ENCODE measurements at places on chromosomes 16 and 17.

- no peak for DNase-seq
Measured at GRCh38 chr17:37769050-37769449, 24.2 kb upstream of the HNF1B start.

- DNase-seq, result no peak
Measured at GRCh38 chr17:44917456-44917855, 2.2 kb upstream of the GFAP start.

GRCh38 chr16:10969615-10970014 is 25.3 kb downstream of the CLEC16A start:
- no peak for DNase-seq

GRCh38 chr17:2400474-2400866 is 390 bp downstream of the MNT start:
- DNase-seq, result no peak

DNA sequence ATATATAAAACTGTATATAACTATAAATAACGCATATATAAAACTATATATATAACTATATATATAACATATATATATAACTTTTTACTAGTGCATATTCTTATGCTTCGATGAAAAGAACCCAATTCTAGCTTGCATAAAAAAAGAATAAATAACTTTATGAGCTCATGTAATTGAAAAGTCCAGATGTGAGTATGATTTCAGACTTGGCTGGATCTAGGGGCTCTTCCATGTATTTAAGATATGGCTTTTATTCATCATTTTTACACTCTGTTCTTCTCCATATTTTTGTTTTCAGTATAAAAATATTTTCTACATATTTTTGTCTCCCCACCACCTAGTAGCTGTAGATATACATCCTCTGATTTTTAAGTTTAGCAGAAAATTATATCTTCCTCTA is 417.5 kb downstream of the CDH11 start:
- DNase-seq, result no peak

DNA sequence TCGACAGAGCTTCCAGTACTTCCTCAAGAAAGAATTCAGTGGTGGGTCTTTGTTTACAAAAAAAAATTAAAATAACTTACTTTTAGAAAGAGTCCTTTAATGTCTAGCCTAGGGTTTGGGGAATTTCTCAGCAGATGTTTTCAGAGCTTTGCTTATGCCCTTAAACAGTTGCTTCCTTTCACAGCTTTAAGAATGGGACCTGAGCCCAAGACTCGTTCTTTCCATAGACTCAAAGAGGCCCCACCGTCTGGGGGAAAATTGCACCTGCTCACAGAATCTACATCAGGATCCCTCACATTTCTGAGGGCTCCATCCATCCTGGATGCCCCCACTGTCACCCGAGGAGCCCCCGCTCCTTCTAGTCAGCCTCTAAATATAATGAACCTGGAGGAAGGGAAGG is 60.0 kb downstream of the RGS9 start:
- no peak for DNase-seq

DNA sequence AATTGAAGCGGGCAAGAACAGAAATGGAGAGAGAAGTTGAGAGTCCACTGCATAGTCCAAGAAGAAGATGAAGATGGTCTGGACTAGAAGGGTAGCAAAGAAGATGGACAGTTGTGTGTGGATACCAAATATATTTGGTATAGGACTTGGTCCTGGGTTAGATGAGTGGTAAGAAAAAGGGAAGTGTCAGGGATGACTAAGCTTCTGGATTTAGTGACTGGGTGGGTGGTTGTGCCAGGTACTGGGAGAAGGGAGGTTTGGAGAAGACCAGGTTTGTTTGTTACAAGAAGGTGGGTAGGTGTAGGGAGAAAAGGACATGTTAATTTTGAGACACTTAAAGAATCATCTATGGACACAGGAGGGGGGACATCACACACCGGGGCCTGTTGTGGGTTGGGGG is 5.4 kb downstream of the VMP1 start:
- no peak for DNase-seq

DNA sequence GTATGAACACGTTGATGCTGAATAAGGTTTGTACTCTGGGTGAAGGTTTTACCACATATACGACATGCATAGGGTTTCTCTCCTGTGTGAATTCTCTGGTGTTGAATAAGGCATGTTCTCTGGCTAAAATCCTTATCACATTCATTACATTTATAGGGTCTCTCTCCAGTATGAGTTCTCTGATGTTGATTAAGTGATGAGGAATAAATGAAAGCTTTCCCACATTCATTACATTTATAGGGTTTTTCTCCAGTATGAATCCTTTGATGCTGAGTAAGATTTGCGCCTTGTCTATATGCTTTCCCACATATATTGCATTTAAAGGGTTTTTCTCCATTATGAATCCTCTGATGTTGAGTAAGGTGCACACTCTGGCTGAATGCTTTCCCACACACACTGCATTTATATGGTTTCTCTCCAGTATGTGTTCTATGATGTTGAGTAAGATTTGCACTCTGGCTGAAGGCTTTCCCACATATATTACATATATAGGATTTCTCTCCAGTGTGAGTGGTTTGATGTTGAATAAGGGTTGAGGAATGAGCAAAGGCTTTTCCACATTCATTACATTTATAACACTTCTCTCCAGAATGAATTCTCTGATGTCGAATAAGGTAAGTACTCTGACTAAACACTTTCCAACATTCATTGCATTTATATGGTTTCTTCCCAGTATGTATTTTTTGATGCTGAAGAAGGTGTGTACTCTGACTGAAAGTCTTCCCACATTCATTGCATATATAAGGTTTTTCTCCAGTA is 16.9 kb downstream of the ZNF287 start:
- DNase-seq, result no peak

DNA sequence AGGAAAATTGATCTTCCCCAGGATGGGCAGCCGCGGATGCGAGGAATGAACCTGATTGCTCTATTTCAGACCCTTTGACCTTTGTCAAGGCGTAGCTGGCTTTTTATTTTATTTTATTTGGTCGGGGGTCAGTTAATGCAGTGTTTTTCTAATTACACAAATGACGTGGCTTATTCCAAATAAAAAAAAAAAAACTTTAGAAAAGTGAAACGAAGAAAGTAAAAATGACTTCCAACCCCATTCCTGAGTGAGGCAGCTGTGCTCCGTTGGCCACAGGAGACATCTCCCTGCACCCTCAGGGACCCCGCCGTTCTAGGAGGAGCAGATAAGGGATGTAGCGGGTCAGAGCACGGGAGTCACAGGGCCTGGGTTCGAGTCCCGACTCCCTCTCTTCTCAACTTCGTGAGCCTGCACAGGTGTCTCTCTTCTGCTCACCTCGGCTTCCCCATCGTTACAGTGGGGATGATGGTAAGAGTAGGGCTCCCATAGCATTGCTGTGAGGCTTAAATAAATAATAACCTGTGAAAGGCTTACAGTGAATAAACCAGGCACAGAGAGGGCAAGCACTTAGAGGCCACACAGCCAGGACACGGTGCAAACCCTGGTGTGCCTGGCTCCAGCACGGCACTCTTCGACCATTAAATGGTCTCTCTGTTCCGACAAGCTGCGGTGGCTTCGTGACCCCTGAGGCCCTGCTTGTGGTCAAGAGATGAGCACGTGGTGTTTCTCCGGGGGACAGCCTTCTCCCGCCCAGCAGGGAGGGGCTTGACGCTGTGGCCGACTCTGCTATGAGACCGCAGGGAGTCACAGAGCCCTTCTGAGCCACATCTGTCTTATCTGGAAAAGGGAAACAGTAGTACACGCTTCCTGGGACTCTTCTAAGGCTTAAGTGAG is 10.2 kb downstream of the FOXF1 start:
- DNase-seq, result no peak

GRCh38 chr17:78020717-78021108 is 62.2 kb downstream of the TNRC6C start:
- no peak for DNase-seq

- peak; percentile 2 for DNase-seq
Measured at GRCh38 chr16:9908613-9909012, 273.6 kb downstream of the GRIN2A start.

DNA sequence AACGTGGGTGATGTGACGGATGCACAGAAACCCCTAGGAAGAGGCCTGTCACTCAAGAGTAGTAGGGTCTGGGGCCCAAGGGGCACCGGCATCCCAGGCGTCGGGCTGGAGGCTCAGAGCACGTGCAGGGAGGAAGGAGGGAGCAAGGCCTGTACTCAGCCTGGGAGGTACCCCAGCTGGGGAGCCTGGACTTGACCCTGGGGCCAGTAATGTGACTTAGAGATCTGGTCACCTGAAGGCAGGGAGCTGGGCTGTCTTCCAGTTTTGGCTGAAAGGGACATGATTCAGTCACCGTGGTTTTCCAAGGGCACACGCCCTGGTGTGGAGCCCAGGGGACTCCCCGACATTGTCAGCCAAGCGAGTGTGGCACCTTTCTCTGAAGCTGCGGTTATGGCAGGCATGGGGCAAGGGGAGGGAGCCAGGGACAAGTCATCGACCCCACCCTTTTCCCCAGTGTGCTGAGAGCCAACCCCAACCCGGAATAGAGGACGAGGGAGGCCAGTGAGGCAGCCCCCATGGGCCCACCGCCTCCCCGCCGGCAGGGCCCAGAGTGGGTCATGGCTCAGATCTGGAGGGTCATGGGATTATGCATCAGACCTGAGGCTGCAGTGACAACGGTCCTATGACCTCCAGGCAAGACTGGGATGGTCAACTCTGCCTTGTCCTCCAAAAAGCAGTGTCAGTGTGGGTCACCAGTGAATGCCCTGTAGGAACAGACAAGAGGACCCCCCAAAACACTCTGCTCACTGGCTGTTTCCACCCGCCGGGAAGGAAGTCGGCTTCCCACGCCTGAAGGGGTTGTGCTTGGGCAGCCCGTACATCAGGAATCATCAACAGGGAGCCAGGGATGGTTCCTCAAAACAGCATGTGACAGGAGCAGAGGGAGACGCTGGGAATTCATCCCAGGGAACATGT is 41.9 kb downstream of the MEAK7 start:
- DNase-seq, result no peak

DNA sequence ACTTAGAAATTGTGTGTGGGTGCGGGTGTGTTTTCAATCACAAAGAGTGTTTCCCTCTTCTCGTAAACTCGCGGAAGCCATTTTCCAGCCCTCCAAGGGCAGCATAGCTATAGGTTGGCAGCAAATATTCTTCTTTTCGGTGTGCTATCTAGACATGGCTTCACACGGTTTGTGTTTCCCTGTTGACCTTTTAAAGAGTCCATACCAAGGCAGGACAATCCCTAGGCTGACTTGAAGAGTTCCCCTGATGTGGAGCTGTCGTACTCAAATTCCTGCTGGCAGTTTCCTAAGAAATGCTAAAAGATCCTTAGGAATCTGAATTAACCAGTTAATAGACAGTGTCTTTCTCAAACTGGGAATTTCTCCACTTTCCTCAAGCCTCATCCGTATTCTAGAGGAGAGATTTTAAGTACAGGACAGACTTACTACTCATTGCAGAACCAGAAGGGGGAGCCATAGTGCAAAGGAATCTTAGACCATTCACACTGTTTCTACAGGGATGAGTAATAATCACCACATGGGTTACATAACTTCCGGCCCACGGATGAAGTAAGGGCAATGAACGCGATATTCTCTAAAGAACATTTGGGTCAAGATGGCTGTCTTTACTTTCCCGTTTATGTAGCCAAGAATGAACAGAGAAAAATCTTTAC is 288.6 kb upstream of the ELAC2 start:
- peak; percentile 33 for DNase-seq

DNA sequence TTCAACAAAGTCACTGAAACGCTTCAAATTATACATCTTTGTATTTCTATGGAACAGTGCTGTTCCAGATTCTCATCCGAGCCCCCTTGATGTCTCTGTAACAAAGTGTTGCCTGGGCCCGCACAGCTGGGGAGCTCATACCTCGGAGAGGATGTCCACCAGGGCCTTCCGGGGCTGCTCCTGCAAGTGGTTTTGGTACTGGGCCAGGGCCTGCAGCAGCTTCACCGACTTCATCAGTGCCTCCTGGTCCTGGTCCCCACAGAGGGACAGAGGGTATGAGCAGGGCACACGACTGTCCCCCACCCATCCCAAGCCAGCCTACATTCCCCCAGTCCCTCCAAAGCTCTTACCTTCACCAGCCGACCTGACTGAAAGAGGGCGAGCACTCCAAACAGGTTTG is 1.5 kb downstream of the MYBBP1A start:
- no peak for DNase-seq

DNA sequence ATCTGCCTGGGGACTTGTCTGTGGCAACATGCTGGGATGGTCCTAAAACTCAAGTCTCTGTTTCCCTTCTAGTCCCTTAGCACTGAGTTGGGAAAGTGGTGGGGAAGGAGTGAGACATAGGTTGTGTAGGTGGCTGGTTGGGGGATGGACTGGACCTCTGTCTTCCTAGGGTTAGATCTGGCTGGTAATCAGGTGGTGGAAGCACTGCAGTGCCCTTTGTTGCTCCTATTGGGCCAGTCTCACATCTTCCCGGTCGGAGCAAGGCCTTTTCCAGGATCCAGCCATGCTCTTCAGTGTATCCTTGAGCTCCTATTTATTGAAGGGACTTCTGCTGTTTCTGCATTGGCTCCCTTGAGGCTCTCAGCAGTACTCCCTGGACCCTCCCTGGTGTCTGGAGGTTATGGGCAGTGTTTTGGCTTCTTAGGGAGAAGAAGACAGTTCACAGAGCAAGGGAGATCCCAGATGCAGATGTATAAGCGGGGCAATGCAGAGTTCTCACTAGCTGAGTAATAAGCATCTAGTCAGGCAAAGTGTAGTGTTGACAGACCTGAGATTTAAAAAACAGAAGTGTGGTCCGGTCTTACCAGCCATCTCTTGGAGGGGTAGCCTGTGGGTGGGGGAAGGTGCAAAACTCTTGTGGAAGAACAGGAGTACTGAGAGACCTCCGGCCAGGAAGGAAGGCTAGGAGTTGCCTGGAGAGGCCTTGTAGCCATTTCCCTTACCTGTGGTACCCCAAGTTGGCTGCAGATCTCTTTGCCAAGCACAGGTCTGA is 1.3 kb upstream of the NUTF2 start:
- no peak for DNase-seq

DNA sequence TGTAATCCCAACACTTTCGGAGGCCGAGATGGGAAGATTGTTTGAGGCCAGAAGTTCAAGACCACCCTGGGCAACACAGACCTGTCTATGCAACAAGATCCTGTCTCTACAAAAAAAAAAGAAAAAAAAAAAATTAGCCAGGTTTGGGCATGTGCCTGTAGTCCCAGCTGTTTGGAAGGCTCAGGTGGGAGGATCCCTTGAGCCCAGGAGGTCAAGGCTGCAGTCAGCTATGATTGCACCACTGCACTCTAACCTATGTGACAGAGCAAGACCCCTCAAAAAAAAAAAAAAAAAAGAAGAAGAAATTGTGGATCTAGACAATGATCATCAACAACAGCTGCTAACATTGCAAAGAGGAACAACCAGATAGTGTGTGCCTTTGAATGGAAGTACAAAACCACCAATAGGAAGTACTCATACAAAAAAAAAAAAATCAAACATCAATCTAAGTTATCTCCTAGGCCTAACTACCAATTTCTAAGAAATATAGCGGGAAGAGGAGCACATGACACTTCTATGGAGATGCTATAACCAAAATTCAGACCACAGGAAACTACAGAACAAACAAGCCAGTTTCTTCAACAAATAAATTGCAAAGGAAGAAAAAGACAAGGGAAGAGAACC is 258.7 kb downstream of the MRTFB start:
- no peak for DNase-seq

DNA sequence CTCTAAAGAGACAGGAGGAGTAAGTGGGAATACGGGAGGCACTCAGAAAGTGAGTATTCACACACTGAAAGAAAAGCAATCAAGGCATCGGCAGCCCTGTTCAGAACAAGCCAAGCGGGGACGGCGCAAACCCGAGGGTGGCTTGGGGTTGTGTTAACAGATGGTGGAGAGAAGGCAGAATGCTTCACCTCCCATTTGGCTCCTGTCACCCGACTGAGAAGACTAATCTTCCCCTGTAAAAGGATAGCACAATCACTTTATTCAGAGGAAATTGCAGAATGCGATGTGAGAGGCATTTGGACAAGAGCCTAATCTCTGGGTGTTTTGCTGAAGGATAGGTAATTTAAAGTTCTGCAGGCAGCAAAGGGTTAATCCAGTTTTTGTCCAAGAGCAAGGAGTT is 119.3 kb upstream of the WSCD1 start:
- DNase-seq, result no peak

Measured in kidney glomerular epithelial cell (primary cell).